ENCODE measurements at places on chromosomes 11 and 22. TPM values are rescaled to one million over a fixed set of nuclear protein-coding genes. Genes with fewer than 3 reads are reported as not detected.

DNA sequence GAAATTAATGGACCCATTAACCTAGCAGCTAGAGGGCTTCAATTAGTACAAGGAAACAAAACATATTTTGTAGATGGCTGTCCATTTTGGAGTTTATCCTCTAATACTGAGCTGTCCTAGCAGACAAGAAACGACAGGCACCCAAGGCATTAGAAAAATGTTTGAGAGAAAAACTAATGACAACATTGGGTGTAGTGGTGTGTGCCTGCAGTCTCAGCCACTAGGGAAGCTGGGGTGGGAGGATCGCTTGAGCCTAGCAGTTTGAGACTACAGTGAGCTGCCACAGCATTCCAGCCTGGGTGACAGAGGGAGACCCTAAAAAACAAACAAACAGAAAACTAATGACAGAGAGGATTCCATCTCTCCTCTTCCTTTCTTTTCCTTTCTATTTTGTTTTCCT, 1.5 kb downstream of the A4GALT start:
- no peaks in the 10 kb centered on the region for H3K36me3 ChIP-seq
- peaks cover 51% of the 10 kb centered on the region for H3K27me3 ChIP-seq
- DNase-seq: no peak
- peak overlapping the region; percentile 61 for H3K4me3 ChIP-seq

Gene NXPE4
- polyA plus RNA-seq: not detected

DNA sequence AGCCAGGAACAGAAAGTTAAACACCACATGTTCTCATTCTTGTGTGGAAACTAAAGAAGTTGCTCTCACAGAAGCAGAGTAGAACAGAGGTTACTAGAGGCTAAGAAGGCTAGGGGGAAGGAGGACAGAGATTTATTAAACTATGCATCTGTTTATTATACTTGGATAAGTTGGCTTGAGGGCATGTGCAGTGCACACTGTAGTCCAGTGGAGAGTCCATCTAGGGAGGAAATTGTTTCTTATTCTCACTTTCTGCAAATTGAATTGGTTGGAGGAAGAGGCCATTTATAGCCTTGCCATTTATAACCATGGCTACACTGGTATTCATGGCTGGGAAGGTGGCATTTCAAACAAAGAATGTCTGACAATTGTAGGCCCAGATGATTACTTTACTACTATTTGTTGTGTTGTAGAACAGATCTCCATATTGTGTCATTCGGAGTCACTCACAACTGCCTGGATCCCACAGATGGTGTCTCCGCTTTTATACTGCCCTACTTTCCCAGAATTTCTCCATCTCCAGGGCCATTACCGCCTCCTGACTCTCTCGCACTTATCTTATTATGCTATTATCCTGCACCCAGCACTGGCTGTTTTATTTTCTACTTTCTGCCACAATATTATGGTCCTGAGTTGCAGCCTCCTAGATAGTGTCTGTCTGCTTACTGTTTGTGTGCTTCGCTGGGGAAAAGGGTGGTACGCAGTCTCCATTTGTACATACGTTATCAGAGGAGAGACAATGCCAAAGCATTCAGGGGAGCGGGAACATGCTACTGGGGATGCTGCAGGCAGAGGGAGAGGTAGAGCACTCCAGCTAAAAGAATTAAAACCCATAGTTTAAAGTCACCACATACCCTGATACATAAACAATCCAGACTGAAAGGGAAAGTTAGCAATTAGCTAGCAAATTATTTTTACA, 169.3 kb upstream of the BLID start:
- no peaks in the 10 kb centered on the region for H3K36me3 ChIP-seq
- no peak overlapping the region for H3K4me3 ChIP-seq
- no peaks in the 10 kb centered on the region for H3K4me1 ChIP-seq
- H3K27me3 ChIP-seq: no peaks in the 10 kb centered on the region
- H3K27ac ChIP-seq: no peak overlapping the region

Gene SLC22A25
- not detected for polyA plus RNA-seq

DNA sequence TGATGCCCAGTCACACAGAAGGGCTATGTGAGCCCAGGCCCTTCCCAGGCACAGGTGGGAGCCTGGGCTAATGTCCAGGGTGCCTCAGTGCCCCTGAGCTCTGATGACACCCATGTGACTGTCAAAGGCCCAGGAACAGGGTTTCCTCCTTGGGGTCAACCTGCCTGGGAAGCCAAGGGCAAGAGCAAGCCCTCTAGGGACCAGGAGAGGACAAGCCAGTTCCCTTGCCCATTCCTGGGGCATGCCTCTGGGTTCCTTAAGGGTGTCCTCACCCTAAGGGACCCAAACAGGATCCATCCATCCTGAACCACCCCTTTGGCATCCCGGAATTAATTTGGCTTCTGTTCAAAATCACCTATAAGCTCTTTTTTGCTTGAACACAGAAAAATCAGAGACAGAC, 39.0 kb downstream of the PISD start:
- no peak overlapping the region for H3K4me3 ChIP-seq
- no peak for DNase-seq
- H3K27ac ChIP-seq: peak overlapping the region; percentile 81
- H3K36me3 ChIP-seq: peaks cover 20% of the 10 kb centered on the region

Gene WT1
- polyA plus RNA-seq: not detected

Gene SLC25A45
- polyA plus RNA-seq: 19.2 TPM

Gene GGTLC3
- 0.49 TPM for polyA plus RNA-seq

DNA sequence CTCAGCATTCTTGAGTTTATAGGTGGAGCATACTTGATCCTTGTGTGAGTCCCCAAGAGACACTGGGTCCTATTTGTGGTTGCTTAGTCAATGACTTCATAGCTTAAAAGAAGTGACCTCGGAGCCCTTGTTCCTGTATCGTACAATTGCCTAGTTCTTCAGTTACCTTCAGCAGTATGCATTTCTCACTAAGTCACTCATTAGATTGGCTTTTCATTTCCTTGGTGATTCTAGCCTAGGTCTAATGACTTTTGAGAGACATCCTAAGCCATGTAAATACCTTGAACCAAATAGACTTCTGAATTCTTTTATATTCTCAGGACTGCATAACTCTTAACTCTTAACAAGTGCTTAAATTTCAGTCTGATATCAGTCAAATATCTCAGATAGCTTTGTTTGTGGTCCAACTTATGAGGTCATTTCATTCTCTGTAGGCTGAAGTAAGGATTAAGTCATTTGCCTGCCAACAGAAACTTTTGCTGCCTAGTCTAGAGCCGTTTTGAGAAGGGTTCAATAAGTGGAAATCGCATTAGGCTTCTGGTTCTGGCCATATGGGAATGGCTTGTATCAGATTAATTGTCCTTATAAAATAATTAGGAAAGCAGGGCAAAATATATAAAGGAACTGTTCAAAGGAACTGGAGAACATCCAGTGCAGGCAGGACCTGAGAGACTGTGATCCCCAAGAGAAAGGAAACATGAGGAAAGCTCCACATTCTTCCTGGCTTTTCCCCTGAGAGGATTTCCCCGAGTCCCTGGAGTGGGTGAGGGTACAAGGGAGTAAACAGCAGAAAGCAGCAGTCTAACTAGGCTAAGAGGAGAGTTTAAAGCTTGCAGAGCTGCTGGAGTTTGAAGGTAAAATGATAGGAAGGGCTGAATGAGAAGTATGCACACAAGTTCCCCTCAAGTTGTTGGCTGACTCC, 39.9 kb downstream of the TRAF6 start:
- H3K27ac ChIP-seq: no peak overlapping the region
- no peaks in the 10 kb centered on the region for H3K4me1 ChIP-seq
- H3K36me3 ChIP-seq: peaks cover 2% of the 10 kb centered on the region
- H3K4me3 ChIP-seq: no peak overlapping the region

Gene C1QTNF5
- not detected for polyA plus RNA-seq

DNA sequence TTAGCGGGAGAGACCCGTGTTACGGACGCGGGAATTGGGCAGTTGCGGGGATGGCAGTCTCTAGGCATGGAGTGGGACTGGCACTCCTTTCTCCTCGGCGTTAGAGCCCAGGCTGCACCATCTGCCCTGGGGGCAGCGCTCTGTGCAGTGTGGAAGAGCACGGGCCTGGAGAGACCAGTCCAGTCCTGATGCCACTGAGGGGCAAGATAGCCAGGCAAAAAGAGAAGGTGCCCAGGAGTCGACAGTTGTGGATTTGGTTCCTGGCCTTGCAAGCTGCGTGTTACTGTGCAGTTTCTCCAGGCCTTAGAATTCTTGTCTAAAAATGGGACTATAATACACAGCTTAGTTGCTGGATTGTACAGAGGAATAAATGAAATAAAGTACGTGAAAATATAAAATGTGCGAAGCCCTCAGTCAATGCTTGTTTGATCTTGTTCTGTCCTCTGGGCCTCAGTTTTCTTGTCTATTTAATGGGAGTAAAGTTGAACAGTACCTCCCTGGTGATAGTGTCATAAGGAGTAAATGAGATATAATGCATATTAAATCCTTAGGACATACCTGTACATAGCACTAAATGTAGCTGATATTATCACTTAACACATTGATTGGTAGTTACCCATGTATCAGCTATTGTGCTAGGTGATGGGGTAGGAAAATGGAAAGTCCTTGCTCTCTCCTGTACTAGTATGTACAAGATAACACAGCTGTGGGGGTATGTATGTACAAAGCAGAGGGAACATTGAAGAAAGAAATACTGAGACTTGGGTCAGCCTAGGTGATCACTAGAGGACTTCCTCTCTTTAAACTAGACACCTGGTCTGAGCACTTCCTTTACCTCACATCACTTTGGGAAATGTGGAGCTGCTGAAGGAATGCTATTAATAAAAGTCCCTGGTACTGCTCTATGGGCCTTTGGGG, 1.2 kb downstream of the ATXN10 start:
- H3K27ac ChIP-seq: peak overlapping the region; percentile 79
- H3K4me3 ChIP-seq: peak overlapping the region; percentile 86
- H3K4me1 ChIP-seq: peaks cover 34% of the 10 kb centered on the region
- DNase-seq: no peak
- H3K36me3 ChIP-seq: peaks cover 2% of the 10 kb centered on the region

- no peaks in the 10 kb centered on the region for H3K27me3 ChIP-seq
- H3K27ac ChIP-seq: no peak overlapping the region
- no peaks in the 10 kb centered on the region for H3K4me1 ChIP-seq
- no peak overlapping the region for H3K4me3 ChIP-seq
- no peaks in the 10 kb centered on the region for H3K36me3 ChIP-seq
These were observed 9.3 kb upstream of the LRP5 start for GRCh38 chr11:68303083-68303482.

DNA sequence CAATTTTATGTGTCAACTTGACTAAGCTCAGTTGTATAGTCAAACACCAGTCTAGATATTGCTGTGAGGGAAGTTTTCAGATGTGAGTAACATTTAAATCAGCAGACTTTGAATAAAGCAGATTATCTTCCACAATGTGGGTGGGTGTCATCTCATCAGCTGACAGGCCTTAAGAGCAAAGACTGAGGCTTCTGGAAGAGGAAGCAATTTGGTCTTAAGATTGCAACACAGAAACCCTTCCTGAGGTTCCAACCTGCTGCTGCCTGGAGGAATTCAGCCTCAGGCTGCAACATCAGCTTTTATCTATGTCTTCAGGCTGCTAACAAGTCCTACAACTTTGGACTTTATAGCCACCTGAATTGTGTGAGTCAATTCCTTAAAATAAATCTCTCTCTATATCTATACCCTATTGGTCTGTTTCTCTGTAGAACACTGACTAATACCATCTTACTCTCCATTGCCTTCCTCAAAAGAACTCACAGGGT, 277.2 kb upstream of the PLET1 start:
- no peak for DNase-seq
- no peak overlapping the region for H3K4me3 ChIP-seq
- H3K27me3 ChIP-seq: peaks cover 20% of the 10 kb centered on the region
- peaks cover 24% of the 10 kb centered on the region for H3K4me1 ChIP-seq

- H3K4me1 ChIP-seq: peaks cover 34% of the 10 kb centered on the region
- H3K4me3 ChIP-seq: peak overlapping the region; percentile 92
- H3K27me3 ChIP-seq: peaks cover 5% of the 10 kb centered on the region
These were observed 773 bp downstream of the MIAT start for GRCh38 chr22:26658161-26658560.

Gene OR2D2
- not detected for polyA plus RNA-seq
